ENCODE measurements at places on chromosomes 5 and 9. TPM values are rescaled to one million over a fixed set of nuclear protein-coding genes. Genes with fewer than 3 reads are reported as not detected.

ADRA1B gene
- total RNA-seq = not detected

CDC20B gene
- not detected for total RNA-seq

GRCh38 chr5:159182691-159183090, 26.7 kb downstream of the RNF145 start:
- no peak for ATAC-seq

DNA sequence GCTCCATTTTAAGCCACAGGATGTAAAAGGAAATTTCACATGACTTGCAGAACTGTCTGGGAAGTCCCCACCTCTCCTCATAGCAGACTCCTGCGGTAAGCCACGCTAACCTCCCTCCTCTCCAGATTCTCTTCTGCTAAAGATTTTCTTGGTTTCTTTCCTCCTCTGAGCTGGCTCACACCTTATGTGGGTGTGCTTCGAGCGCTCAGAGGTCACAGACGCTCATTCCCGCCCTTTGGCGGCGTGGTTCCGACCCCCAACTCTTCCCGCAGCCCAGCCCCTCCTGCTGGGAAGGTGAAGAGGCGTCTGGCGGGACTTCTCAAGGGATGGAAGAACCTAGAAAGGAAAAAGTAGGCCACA, 32.9 kb upstream of the CDK20 start:
- ATAC-seq = peak; percentile 99

DNA sequence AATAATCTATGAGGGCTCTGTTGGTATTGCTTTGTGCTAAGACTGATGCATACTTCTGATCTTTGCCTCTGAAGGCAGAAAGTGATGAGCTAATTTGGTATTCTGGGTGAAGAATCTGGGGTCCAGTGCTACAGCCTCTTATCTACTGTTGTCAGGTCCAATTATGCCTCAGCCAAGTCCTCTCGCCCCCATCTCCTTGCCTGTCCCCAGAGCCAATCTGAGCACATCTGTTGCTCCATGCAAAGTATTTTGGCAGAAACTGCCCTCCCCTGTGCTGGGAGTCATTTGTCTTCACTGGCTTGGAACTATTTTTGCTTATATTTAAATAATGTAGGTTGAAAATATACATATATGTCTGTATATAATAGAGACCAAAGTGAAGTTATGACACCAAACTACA, 23.4 kb downstream of the LSM11 start:
- ATAC-seq = no peak

GRCh38 chr5:170247363-170247762, 14.6 kb downstream of the C5orf58 start:
- ATAC-seq = no peak

GRCh38 chr5:116476897-116477537, 97.6 kb downstream of the SEMA6A start:
- ATAC-seq = no peak

DNA sequence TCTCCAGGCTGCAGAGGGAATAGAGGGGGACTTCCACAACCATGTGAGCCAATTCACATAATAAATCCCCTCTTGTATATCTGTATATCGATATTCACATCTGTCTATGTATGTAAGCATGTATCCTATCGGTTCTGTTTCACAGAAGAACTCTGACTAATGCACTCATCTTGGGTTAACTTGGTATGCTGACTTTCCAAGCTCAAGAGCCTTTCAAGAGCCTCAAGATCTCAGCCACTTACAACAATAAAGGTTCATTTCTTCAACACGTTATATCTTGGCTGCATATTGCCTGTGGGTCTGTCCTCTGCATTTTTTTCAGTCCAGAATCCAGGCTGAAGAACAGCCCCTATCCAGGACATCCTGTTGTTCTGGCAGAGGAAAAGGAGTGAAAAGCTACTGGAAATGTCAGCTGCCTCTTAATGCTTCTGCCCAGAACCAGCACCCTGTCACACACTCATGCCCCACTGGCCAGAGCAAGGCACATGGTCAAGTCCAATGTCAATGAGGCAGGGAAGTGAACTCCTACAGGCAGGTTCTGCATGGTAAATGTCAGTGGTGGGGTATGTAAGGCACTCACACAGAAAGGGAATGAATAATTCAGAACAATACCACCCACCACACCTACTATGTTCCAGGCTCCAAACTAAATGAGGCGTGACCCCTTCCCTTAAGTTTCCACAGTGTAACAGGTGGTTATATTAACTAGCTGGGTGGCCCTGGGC, 91.6 kb upstream of the ICE1 start:
- no peak for ATAC-seq

GRCh38 chr9:120915854-120916470, 10.6 kb downstream of the TRAF1 start:
- peak; percentile 60 for ATAC-seq

DNA sequence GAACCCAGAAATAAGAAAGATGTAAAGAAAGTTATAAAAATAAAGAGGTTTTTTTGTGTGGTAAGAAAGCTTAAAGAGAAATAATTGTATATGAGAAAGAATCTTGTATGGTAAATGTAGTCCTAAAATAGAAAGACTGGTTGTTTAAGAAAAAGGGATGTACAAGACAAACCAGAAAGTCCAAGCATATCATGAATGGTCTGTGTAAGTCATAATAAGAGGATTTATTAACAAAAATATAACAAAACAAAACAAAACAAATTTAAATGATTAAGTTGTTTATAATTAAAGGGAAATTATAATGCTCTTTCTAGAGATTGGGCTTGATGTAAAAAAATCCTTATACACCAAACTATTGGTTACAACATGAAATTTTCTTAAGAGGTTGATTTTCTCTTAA, 590.4 kb upstream of the PTGER4 start:
- no peak for ATAC-seq
